ENCODE measurements at places on chromosomes 2 and 18. TPM values are rescaled to one million over a fixed set of nuclear protein-coding genes. Genes with fewer than 3 reads are reported as not detected.

SLC40A1 gene
- total RNA-seq = 2.0 TPM

ASTL gene
- total RNA-seq = not detected

NYAP2 gene
- total RNA-seq = not detected

TTN gene
- total RNA-seq = under 0.01 TPM
